ENCODE measurements at places on chromosomes 3 and 15.

DNA sequence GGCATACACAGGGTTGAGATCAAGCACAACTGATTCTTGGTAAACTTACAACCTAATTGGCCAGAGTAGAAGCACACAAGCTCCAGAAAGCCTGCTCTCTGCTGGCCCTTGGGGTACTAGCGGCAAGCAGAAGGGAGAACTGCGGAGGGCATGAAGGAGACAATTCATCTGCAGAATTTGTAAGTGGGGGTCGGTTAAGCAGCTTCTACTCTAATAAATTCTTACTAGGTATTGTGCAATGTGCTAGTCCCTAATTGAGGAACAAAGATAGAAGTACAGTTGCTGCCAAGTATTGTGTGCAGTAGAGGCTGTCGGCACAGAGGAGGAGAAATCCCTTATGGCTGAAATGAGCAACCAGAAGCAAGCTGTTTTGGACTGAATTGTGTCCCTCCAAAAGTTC lies 91.2 kb upstream of the VEPH1 start:
- no peak for DNase-seq

- no peak for DNase-seq
Observed at GRCh38 chr3:113548501-113548900, 16.1 kb downstream of the SIDT1 start.

DNA sequence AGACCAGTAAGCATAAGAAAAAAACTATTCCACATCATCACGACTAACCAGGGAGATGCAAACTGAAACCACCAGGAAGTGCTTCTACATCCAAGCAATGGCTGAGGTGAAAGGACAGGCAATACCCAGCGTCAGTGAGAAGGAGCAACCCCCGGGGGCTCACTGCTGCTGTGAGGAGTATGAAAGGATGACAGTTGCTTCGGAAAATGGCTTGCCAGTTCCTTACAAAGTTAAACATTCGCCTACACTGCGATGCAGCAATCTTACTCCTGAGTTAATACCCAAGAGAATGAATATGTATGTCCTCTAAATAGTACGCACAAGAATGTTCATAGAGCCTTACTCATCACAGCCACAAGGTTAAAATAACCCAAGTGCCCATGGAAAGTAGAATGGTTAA lies 13.3 kb upstream of the PLXNA1 start:
- DNase-seq, result no peak

GRCh38 chr3:188646592-188646991 lies 492.6 kb downstream of the LPP start:
- DNase-seq, result no peak

- DNase-seq, result peak; percentile 76
Observed at GRCh38 chr3:50347187-50347813, 1.8 kb upstream of the ZMYND10 start.

DNA sequence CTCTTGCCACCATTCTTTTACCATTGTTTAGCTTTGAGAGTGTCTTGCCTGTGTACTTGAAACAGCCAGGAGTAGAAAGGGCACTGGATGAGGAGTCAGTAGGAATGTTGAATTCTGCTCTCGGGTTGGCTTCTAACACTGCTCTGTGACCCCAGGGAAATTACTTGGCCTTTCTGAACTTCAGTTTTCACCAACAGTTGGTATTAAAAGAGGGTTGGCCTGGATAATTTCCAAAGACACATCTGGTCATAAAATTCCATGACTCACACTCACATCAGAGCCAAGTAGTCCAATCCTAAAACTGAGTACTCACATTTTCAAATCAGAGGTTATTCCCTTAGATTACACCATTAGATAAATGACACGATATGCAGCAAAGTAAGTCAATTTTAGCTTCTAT lies 141.6 kb downstream of the ECT2 start:
- no peak for DNase-seq

DNA sequence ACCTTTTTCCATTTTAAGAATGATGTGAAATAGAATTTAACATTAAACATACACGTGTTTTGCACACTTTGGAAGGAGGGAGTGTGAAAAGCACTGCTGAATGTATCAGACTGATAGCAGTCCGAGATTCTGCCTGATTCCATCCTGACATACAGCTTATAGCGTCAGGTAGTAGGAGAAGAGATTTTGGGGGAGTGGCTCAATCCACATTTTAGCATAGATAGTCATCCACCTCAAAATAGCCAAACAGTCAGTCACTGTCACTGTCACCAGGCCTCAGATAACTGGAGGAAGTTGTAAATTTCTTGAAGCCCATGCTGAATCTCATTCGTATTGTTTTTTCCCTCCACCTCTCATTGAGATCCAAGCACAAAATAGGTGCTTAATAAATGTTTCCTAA lies 35.4 kb upstream of the ARHGEF26 start:
- no peak for DNase-seq

- DNase-seq, result no peak
Observed at GRCh38 chr3:24191801-24192403, 246.8 kb downstream of the NR1D2 start.

DNA sequence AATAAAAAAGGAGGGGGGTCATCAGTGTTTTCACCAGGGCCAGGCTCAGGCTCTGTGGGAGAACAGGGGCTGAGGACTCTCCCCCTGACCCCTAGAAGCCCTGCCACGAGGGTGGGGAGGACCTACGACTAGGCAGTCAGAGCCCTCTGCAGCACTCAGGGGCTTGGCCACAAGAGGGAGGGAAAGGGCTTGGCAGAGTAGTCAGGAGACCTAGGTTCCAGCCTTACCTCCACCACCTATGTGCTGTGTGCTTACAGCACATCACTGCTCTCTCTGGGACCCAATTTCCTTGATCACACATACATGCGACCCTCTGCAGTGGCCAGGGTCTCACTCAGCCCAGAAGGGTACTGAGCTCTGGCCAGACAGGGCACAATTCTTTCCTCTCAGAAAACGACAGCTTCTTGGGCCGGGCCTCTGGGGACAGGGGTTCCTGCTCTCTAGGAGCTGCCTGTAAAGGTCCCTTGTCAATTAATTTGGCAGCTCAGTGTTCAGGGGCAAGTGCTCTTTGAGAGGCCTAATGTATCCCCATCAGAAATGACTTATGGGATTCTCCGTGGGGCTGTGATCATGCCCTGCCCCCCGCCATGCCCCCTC lies 16.4 kb upstream of the SKIC8 start:
- DNase-seq, result no peak

GRCh38 chr3:184126006-184126405 lies 9.2 kb upstream of the EIF2B5 start:
- DNase-seq, result no peak

- DNase-seq, result no peak
Observed at GRCh38 chr3:194271460-194272035, 79.6 kb downstream of the CPN2 start.

DNA sequence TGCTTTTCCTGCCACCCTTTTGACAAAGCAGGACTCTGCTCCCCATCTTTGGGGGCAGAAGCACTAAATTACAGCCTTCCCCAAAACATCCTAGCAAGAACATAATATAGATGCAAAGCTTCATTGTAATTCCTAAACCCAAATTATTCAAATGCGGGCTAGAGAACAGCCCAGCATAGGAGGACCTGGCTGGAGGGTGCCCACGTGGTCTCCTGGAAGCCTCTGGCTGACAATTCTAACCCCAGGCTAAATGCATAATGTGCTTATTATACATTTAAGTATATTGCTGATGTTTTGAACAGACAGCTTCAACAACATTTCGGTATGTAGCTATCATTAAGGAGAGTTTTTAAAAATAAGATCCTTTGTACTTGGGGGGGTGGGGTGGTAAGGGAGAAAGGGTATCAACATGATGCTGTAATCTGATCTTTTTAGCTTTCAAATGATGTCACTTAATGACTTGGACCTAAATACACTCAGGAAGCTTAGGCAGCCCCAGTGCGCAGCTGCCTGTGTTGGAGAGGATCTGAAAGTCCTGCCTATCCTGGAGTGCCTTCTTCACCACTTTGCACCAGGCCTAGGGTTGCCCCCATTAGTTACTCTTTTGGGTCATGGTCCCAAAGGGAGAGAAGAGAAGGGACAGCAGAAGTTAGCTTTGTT lies 57.2 kb upstream of the USP3 start:
- no peak for DNase-seq

DNA sequence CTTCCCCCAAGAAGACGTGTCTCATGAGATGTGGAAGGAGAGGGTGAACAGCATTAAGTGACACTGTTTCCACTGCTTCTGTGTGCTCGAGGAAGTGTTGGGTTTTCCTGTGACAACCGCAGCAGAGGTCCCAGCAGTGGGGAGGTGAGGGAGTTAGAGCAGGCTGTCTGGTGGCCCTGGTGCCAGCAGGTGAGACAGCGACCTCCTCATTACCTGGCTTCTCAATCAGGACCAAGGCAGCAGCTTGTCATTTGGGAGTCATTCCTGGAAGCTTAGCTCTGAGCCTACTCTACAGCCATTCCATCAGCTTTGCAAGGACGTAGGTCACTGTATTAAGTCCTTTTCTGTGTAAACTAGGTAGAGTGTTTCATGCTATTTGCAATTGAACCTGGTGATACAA lies 63.3 kb upstream of the RGMA start:
- DNase-seq, result no peak

DNA sequence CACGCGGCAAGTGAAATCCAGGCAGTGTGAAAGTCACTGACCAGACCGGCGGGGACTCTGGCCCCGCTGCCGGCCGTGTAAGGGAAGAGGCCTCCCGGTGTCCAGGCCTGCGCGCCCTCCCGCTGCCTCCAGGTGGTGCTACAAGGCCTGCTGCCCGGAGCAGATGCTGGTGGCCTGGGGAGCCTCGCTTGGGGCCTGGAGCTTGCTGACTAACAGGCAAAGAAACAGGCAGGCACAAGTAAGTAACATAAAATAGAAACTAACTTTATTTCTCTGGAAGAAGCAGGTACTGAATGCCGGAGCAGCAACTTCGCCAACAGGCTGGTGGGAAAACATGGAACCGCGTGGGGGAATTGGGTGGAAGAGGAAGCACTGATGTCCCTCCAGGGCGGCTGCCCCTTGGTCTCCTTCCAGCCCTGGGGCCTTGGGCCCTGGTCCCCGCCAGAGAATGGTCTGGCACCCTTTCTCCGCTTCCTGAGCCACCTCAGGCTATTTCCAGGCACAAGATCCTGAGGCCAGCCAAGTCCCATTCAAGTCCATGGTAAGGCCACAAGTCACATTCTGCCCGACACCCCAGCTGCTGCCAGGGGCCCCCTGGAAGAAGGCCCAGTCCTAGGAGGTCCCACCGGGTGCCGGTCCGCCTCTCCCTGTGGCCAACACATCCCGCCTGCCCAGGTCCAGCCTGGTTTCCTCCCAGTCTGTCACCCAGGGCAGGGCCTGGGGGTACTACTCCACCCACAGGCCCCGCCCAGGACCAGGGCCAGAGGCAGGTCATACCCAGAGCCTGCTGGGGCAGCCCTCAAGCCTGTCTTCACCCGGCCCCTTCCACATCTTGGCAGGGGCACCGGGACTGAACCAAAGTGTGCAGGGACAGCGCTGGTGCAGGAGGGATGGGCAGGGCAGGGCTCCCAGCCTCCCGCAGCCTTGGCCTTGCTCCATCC lies 45.0 kb downstream of the TNK2 start:
- peak; percentile 81 for DNase-seq

DNA sequence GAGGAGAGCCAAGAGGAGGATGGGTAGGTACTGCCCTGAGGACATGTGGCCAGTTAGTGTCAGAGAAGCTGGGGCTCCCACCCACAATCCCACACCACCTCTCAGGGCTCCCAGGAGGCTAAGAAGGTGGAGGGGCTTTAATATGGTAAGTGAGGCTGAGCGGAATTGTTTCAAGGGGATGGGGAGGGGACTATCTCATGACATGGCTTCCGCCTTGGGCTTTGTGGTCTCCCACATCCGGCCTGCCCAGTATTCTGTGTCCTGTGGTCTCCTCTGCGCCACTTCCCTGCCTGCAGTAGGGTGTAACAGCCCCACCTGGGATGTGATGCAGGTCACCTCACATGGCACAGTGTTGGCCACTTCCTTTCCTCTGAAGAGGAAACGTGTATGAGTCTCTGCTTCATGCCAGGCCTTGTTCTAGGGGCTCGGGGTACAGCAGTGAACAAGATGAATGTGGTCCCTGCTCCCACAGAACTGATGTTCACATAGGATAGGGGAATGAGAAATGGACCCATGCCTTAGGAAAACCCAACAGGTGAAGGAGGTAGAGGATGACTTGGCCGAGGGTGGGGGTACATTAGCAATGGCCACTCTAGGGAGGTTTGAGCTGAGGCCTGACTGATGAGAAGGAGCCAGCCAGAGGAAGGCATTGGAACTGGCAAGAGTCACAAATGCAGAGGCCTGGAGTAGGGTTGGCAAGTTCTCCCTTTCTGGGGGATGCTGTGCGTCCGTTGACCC lies 3.2 kb downstream of the NEIL1 start:
- peak; percentile 85 for DNase-seq

GRCh38 chr3:126955004-126955790 lies 27.7 kb upstream of the PLXNA1 start:
- no peak for DNase-seq

DNA sequence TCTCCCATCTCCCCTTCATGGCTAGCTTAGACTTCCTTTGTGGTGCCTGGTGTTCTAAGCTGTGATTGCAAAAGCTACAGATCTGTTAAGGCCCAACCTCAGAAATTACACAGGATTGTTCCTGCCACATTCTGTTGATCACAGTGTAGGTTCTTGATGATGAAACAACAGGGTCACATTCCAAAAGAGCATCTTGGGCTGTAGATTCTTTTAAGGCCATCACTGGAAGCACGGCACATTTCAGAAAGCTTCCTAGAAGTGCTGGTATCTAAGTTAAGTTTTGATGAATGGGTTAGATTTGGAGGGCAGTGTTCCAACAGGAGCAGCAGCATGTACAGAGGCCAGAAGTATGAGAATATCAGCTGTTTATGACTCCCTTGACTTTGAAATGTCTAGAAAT lies 107.5 kb upstream of the SKOR1 start:
- DNase-seq, result no peak

DNA sequence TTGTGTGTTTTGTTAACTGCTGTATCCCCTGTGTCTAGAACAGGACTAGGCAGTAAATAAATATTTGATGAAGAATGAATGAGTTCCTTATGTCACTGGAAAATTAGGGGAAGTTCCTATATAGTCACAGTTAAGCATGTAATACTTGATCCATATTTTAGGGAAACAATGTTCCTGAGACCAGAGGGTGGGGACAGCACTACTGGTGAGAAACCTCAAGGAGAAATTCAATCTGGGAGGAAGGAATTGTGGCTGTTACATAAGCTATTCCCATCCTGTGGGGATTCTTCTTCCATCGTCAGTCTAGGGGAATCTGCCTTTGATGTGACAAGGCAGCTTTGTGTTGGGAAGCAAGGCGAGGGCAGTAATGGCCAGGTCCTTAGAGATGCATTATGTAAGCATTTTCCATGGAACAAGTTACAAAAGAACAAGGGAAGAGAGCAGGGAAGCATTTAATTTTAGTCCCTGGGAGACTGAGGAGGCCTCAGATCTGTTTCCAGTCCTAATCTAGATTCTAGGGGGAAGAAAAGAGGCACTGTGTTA lies 219.3 kb upstream of the TTC14 start:
- DNase-seq, result no peak

- no peak for DNase-seq
Observed at GRCh38 chr15:60399931-60400330, 2.1 kb upstream of the ANXA2 start.

- DNase-seq, result no peak
Observed at GRCh38 chr3:64067506-64068346, 44.4 kb upstream of the PSMD6 start.

GRCh38 chr3:67854663-67855062 lies 200.3 kb upstream of the SUCLG2 start:
- no peak for DNase-seq

All from stimulated activated naive CD8-positive, alpha-beta T cell treated with anti-CD3 and anti-CD28 coated beads, Interleukin-15, Interleukin-2, amounts not matched to agents 100 U/mL and 50 U/mL, for 24 hours (primary cell).